ENCODE measurements at places on chromosomes 3 and 15. TPM values are rescaled to one million over a fixed set of nuclear protein-coding genes. Genes with fewer than 3 reads are reported as not detected.

The FANCD2OS gene
- not detected for total RNA-seq

The ITIH4 gene
- 0.43 TPM for total RNA-seq

The FRMD5 gene
- 0.52 TPM for total RNA-seq

The LINGO1 gene
- total RNA-seq, result 0.09 TPM

The LOXL1 gene
- total RNA-seq, result 0.98 TPM

The CASR gene
- not detected for total RNA-seq

The RAD18 gene
- total RNA-seq, result 6.8 TPM

Data from dermis lymphatic vessel endothelial cell (primary cell).